ENCODE measurements at places on chromosomes 12 and 14.
A peak's percentile ranks its signal among the peaks of the same experiment; 100 is the strongest.

DNA sequence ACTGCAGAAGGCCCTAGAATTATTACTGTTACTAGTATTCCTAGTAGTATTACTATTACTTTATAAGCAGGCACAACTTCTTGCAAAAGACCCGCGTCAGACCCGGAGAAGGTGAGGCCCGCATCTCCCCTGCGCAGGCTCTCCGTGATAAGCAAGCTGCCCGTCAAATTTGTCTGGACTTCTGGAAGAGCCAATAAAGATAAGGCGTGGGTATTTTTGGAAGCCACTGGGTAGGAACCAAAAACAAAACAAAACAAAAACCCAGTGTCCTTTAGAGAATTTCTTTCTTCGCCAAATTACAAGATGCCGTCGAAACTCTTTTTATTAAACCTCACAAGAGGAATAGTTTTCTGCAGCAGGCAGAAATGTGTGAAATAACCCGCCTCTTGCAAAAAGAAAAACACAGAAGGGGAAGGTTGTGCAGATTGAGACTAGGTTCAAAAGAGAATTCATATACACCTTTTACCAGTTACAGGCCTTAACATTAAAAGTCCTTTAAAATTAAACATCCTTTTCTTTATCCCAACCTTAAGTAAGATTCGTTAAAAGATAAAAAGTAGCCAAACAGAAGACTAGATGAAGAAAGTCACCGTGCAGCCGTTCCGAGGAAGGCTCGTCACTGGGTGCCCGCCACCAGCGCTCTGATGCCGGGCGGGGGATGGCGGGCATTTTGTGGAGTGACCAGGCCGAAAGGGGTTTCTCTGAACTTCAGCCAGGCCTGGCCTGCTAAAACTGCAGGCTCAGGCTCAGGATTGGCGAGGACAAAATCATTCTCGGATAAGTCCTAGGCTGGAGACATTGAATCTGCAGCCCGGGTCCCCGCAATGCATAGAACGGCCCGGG lies 1.6 kb downstream of the TBX5 start:
- DNase-seq = no peak

GRCh38 chr14:52363041-52363704 lies 49.1 kb downstream of the PTGER2 start:
- peak; percentile 40 for DNase-seq

GRCh38 chr12:23464241-23464812 lies 485.1 kb downstream of the SOX5 start:
- DNase-seq = no peak

DNA sequence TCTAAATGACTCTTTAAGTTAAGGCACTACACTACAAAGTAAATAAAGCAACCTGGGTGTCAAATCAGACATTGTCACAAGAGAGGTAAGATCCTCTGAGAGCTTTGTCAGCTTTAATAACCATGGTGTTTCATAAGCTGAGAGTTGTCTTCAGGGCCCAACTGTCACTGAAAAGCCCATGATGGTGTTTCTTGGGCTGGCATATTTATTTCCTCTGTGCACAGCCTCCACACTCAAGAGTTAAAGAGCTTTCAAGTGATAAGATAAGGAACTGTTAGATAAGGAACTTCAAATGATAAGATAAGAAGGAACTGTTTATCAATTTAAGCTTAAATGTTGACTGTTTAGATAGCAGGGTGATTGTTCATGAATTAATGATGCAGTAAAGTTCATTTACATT lies 495.4 kb downstream of the TMEM117 start:
- DNase-seq = no peak

- peak; percentile 6 for DNase-seq
Observed at GRCh38 chr12:40137252-40137651, 31.4 kb upstream of the SLC2A13 start.

DNA sequence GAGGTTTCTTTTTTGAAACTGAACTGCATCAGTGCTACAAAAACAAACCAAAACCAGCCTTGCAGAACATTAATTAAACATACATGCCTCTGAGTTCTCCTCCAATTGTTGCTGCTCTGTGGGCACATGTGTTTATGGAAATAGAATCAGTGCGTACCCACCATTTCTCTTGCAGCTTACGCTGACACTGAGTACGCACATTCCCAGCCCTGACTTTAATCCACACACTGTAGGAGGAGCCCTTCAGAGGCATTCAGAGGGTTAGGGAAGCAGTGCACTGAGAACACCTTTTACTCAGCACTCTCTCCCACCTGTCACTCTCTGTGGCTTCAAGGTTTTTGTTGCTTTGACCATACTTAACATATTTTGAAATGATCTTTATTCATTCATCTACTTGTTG lies 250.5 kb upstream of the PWP1 start:
- DNase-seq = no peak

DNA sequence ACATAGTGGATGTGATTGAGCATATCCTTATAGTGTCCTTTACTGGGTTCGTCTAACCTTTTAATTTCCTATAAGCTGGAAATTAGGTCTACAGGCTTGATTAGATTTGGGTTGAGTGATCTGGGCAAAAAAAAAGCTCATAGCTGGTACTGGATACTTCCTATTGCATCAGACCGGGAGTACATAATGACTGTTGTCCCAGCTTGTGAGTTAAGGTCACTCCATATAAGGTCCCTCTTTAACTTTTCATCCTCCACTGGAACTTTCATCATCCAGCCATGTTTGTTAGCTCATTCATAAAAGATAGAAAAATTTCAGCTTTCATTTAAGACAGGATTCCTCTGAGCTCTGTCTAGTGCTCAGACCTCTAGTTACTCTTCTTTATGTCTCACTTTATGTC lies 80.8 kb downstream of the C14orf132 start:
- no peak for DNase-seq

- DNase-seq = peak; percentile 79
Observed at GRCh38 chr14:58166005-58166983, 14.3 kb upstream of the ARMH4 start.

DNA sequence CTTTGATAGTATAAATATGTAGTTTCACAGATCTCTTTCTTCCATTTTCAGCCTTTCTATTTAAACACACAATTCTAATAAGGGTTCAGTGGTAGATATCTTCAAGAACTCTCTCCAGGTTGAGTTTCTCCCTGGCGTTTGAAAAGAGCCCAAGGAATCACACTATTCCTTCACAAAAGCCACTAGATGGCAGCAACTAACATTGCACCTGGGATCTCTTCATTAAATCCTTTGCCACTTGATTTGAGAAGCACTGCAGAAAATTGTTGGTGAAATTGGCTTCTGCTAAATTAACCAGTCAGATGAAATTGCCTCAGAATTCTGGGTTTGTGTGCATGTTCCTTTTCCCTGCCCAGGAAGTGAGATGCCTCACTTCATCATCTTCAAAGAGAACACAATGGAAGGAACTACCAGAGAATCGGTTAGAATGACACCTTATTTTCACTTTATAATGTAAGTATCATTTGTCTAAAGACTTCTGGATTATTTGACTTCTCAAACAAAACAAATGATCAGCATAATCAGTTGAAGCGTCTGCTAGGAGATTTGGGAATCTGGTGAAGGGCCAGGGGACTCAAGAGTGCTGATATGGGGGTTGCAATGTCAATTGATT lies 6.8 kb downstream of the CCDC198 start:
- DNase-seq = peak; percentile 56

- DNase-seq = no peak
Observed at GRCh38 chr12:26948309-26948708, 10.0 kb downstream of the FGFR1OP2 start.

- no peak for DNase-seq
Observed at GRCh38 chr14:35390577-35391387, 13.8 kb downstream of the NFKBIA start.

- no peak for DNase-seq
Observed at GRCh38 chr14:105384041-105384557, 14.2 kb upstream of the TEX22 start.

- DNase-seq = no peak
Observed at GRCh38 chr14:70886421-70887206, 20.6 kb upstream of the PCNX1 start.

GRCh38 chr12:81668475-81668874 lies 90.7 kb downstream of the PPFIA2 start:
- DNase-seq = peak; percentile 66

DNA sequence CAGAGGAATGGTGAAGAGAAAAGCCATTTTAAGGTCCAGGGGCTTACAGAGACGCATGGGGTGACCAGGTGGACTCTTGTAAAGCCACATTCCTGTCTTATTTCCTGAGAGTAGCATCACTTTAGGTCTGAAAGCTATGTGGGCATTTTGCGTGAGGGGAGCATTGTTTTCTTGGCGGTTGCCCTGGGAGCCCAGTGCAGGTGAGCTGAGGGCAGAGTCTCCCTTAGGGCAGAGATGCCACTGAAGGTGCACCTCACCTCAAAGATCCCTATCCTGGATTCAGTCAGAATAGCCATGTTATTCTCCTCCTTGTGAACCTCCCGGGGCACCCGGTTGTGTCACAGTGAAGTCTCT lies 12.4 kb downstream of the GLRX5 start:
- no peak for DNase-seq

Measured in AG10803 (cell line).